Left lung (tissue), 14 donors: ENCODE measurements at places on chromosomes 2 and 18. TPM values are rescaled to one million over a fixed set of nuclear protein-coding genes. Genes with fewer than 3 reads are reported as not detected.

PRKAG3 gene
- polyA plus RNA-seq = 0.08 TPM

- no peak for DNase-seq
Measured at GRCh38 chr2:207231967-207232366, 66.2 kb upstream of the KLF7 start.

DNA sequence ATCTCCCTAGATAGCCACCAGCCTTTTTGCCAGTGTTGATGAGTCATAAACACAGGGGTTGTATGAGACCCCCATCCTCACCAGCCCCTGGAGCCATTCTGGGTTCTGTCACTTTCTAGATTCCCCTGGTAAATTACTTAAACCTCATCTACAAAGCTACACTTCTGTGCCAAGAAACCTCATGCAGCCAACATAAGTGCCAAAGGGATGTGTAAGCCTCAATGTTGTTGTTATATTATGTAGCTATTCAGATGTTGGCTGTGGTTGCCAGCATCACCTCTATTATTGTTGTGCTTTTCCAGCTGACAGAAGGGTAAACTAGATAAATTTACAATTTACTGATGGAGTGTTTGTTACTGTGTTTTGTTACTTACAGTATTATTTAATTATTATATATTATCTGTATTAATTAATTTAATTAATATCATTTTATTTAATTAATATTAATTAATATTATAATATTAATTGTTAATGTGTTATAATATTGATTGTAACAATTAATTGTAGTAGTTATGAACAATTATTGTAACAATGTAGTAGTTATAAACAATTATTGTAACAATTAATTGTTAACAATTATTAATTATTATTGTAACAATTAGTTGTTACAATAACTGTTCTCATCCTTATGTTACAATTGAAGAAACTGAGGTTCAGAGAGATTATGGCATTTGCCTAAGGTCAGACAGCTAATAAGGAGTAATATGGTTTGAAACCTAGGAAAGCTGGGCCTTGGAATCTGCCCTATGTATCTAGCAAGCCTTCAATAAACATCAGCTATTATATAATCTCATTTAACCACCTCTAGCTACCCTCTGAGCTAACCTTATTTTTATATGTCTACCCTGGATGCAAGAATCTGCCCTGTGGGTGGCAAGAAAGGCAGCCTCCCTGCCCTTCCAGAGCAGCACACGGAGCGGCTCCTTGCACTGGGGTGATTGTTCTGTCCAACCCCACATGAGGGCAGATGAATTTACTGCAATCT is 36.1 kb downstream of the PSTPIP2 start:
- DNase-seq = no peak

DNA sequence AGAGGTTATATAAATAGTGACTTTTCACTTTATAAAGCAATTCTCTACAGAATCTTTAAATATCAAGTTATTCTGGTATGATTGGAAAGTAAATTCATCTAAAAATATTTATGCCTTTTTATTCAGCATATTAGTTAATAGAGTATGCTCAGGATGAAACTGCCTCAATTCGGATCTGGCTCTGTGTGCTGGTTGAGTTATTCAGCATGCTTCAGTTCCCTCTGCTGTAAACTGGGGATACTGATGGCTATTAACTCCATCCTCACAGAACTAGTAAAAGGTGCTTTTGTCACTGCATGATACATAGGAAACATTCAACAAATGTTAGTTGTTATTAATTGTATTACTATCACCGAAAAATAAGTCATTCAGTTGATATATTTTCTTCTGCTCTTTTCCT is 250.3 kb downstream of the NRXN1 start:
- no peak for DNase-seq

- DNase-seq = no peak
Measured at GRCh38 chr2:160194351-160194750, 5.7 kb downstream of the ITGB6 start.

DNA sequence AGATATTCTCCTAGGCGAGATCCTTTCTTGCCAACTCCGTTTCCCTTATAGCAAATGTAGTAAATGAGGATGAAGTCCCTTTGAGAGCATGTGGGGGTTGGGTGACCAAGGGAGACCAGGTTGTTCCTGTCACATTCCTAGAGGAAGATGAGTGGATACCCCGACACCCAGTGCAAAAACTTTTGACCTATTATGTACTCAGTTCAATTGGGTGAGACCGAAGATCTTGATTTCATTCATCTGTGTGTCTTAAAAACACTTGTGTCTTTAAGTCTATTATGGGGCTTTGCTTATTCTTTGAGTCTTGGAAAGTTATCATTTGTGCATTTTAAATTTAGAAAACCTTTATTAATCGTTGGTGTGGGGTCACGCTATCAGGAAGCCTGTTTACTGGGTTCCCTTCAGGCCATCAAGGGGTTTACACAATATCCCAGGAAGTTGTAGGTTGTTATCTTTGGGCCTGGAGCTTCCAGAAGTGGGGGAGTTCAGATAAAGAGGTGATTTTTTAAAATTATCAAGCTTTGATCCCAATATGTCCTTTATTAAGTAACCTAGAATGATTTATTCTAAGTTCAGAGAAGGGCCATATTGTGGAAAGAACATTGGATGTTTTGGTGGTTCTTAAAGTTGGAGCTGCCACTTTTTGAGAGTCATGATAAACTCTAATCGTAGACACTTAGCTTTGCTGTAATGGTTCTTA is 2.8 kb downstream of the RHOB start:
- DNase-seq = no peak

GRCh38 chr2:236866542-236867340 is 218.9 kb upstream of the COPS8 start:
- DNase-seq = no peak

GRCh38 chr18:9325716-9326115 is 8.9 kb upstream of the TWSG1 start:
- DNase-seq = no peak

DNA sequence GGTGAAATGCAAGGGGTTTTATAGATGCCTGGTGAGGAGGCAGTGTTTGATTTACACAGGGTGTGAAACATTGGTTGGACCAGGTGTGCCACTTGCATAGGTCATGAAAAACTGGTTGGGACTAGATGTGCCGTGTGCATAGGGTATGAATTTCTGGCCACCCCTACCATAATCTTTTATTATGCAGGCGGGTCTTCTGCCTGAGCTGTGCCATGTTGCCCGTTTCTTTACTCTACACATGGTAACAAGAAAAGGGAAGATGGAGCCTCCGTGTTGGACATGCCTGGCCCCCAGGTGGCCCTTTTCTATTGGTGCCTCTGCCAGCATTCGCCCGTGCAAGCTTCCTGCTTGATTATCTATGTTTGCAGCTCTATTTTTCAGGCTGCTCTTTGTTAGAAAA is 805.4 kb downstream of the TRIB2 start:
- no peak for DNase-seq

GRCh38 chr18:50722311-50722710 is 97.5 kb downstream of the MRO start:
- DNase-seq = no peak
